Stimulated activated CD8-positive, alpha-beta memory T cell treated with anti-CD3 and anti-CD28 coated beads, Interleukin-4, amount 100 ng/mL, for 1 hour (primary cell): ENCODE measurements at places on chromosomes 1 and 21.

DNA sequence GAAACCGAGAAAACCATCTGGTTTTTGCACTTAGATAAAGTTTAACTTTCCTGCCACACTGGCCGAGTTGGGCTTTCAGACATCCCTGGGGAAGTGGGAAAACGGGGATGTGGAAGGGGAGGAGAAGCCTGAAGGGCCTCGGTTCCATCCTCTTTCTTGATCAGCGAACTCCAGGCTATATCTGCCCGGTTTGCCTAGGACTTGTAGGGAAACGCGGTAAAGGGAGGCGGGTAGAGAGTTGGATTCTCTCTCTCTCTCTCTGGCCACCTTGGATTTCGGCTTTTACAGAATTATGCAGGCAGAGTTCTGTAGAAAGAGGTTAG, 4.6 kb upstream of the LHX8 start:
- DNase-seq, result no peak

- DNase-seq, result no peak
Observed at GRCh38 chr1:94862718-94863117, 42.6 kb downstream of the SLC44A3 start.

GRCh38 chr1:6612641-6613360, 730 bp upstream of the PHF13 start:
- no peak for DNase-seq

DNA sequence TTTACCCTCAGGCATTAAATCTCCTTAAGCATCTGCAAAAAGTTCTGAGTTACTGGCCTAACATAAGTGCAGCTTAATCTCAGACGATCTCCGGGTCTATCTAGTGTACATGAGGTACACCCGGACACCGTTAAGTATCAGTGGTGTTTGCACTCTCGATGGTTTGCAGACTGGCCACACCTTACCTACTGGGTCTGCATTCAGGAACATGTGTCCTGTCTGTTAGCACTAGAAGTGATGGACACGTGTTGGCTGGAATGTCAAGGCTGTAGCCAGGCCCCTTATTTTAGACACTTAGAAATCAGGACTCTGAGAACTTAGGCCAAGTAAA, 783 bp upstream of the AGL start:
- no peak for DNase-seq

DNA sequence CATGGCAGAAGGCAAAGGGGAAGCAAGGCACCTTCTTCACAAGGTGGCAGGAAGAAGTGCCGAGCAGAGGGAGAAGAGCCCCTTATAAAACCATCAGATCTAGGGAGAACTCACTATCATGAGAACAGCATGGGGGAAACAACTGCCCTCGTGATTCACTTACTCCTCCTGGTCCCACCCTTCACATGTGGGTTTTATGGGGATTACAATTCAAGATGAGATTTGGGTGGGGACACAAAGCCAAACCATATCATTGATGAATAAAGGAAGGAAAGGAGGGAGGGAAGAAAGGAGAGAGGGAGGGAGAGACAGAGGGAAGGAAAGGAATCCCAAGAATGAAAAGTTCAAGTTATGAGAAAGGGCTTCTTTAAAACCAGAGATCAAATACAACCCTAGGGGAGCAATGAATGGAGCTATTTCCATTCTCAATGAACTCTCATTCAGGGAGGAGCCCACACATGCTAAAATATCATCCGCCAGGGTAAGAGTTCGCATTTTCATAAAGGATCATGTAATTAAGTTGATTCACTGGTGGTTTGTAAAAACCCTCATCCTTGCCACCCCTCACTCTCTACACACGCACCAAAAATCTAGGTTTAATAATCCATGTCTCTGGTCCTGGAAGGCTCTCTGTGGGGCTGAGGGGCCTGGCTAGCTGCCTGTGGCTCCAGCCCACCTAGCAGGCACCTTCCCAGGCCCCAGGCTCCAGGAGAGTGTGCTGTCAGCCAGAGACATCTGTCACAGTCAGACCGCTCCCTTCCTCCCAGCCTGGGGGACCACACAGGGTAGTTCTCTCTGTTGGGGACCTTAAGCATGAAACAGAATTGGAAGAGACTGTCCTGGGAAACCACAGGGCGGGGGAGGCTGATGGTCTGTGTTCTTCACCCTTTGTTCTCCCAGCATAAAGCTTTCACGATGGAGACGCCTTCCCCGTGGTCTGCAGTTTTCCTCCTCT, 94.0 kb downstream of the CCDC185 start:
- no peak for DNase-seq

DNA sequence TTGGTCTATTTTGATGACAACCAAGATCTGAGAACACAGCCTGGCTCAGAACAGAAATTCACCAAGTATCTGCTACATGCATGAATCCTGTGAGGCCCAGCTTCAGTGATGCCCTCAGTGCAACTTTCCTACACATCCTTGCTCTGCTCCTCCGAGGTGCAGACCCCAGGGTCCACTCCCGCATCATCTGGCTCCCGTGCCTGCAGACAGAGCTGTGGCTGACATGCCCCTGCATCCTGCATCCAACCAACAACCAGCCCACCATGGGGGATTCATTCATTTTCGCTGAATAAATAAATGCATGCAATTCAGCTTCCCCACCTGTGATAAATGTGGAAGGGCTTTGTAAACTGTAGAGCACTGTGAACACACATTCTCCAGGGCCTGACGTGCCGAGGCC, 112.3 kb downstream of the GLIS1 start:
- DNase-seq, result no peak

DNA sequence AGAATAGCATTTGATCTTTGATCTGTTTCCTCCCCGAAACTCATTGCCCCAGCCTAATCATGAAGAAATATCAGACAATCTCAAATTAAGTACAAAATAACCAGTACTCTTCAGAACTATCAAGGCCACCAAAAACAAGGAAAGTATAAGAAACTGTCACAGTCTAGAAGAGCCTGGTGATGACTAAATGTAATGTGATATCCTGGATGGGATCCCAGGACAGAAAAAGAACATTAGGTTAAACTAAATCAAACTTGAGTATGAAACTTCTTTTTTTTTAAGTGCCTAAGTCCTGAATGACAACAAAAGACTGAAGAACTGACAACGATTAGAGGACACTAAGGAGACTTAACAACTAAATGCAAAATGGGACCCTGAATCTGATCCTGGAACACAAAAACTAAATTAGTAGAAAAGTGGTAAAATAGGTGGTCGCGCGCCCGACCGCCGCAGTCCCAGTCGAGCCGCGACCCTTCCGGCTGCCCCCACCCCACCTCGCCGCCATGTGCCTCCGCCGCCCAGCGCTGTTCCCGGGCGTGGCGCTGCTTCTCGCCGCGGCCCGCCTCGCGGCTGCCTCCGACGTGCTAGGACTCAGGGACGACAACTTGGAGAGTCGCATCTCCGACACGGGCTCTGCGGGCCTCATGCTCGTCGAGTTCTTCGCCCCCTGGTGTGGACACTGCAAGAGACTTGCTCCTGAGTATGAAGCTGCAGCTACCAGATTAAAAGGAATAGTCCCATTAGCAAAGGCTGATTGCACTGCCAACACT, 5.5 kb upstream of the PRKAB2 start:
- no peak for DNase-seq

DNA sequence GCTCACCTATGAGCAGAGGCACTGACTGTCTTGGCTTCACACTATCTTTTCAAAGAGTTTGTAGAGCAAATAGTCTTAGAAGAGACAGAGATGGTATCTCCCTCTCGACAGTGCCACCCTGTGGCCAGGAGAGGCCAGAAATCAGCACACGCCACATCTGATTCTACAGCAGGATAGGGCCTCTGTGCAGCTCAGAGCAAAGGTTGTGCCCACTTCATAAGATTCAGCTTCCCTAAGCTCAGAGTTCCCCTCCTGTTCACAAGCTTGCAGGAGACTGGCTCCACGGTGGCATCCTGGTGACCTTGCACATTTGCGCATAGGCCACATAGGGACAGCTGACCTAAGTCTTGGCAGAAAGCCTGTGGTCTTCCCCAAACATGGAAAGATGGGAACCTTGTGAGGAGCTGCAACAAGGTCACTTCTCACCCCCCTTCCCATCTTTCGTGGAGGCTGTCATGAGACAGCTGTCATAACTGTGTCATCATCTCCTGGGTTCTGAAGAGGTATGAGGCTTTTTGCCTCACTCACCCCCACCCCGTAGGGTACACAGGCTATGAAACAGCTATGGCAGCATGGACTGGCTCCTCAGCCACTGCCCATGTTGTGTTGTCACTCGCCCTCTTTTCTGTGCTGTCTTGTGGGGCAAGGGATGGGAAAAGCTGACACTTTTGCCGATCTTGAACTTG, 3.0 kb downstream of the ITLN2 start:
- peak; percentile 31 for DNase-seq

- no peak for DNase-seq
Observed at GRCh38 chr1:29266912-29267311, 30.6 kb downstream of the PTPRU start.

- no peak for DNase-seq
Observed at GRCh38 chr1:113508364-113509164, 118.2 kb downstream of the MAGI3 start.

GRCh38 chr1:226444901-226445300, 37.0 kb upstream of the PARP1 start:
- peak; percentile 25 for DNase-seq

GRCh38 chr1:180168786-180169639, 14.3 kb downstream of the QSOX1 start:
- DNase-seq, result no peak

GRCh38 chr21:14452031-14452726, 69.2 kb upstream of the HSPA13 start:
- DNase-seq, result no peak

DNA sequence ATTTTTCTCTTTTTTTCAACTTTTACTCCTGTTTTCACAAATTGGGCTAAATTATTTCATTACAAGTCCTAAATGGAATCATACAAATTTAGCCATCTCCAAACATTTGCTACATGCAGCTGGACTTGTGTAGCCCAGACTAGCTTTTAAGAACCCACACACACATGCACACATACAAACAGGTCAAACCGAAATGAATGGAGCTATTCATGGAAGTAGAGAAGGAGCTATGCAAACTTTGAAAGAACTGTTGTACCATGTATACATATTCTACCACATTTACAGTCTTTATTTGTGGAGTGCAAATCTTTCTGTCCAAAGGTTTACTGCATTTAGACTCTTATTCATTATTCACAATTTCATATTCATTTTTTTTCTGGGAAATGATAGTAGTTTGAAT, 189.1 kb upstream of the RNPC3 start:
- DNase-seq, result no peak

- no peak for DNase-seq
Observed at GRCh38 chr1:19151537-19151936, 58.5 kb downstream of the UBR4 start.

- DNase-seq, result no peak
Observed at GRCh38 chr1:187691439-187691838, 862.7 kb downstream of the PLA2G4A start.

- DNase-seq, result no peak
Observed at GRCh38 chr1:6349254-6349943, 44.2 kb downstream of the ACOT7 start.
